Renal pelvis (tissue), 12 donors: ENCODE measurements at places on chromosomes 4 and X.

GRCh38 chrX:36804066-36804465 lies 204.1 kb upstream of the FAM47C start:
- DNase-seq: no peak

DNA sequence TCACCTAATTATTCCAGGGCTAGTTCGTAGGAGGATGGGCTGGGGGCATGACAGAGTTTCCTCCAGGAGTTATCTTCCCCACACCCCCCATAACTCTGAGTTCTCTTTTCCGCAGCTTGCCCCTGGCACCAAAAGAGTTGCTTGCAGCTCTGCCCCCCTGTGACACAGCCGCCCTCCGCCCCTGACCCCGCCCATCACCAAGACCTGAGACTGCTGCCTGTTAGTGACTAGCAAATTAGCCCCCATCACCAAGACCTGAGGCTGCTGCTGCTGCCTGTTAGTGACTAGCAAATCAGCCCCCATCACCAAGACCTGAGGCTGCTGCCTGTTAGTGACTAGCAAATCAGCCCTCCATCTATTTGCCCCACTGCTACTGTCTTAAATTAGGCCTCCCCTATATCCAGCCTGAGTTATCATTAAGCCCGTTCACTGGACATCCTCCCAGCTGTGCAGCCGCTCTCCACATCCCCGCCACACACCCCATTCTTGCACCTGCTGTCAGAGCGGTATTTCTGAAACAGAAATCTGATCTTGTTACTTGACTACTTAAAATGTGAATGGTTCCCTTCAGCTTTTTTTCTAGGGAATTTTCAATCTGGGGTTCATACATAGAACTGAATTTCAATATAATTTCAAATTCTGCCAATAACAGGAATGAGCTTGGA lies 1.5 kb upstream of the PAPSS1 start:
- DNase-seq: no peak

- DNase-seq: peak; percentile 0
Measured at GRCh38 chrX:23435575-23435974, 100.9 kb downstream of the PTCHD1 start.

- no peak for DNase-seq
Measured at GRCh38 chr4:181078196-181078595, 1165.0 kb upstream of the TENM3 start.

- no peak for DNase-seq
Measured at GRCh38 chr4:94068753-94069719, 138.6 kb upstream of the SMARCAD1 start.

DNA sequence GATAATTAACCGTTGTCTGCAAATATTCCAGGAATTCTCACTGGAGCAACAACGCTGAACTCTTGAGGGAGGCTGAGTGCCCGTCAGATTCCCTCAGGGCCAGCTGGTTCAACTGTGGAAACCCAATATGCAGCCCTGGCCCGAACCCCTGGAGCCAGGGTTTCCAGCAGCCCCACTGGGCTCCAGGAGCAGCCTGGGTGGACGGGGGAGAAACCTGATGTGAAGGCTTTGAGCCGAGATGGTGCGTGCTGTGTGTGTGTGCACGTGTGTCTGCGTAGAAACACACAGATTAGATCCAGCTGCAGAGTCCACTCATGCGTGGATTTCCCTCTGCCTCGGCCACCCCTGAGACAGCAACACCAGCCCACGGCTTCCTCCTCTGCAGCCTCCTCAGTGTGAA lies 19.4 kb upstream of the SLC25A6 start:
- peak; percentile 52 for DNase-seq

GRCh38 chrX:34560180-34560579 lies 96.9 kb downstream of the TMEM47 start:
- DNase-seq: no peak

DNA sequence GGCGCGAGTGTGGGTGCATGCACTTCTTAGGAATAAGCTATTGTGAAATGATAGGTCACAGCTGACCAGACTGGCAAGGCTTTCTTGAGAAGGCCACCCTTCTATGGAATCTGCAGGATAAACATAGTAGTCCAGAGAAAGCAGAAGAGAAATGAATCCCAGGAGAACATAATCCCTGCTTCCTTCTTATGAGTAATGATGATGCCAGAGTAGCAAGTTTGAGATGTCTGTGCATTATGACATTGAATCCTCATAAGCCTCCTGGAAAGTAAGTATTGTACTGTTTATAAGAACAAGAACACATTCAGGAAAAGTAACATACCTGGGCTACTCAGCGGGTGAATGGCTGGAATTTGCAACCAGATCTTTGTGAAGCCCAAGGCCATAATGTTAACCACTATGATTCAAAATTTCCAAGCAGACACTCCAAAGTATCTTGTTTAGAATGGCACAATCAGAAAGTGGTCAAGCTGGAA lies 272.1 kb upstream of the HS3ST1 start:
- DNase-seq: no peak

DNA sequence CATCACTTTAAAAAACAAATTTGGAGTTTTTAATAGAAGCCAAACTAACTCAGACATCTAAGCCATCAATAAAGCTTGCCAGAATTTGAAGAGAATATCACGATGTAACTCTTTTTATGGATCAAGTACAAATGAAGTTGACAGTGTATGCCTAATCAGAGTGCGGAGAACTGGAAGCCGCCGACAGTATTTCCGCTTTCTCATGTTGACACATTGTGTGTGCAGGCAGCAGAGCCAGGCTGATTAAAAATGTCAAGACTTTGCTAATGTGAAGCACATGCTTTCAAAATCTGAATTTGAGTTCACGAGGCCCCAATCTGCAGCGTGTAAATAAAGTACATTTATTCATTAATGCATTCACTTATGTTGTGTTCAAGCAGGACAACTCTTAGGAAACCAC lies 161.2 kb downstream of the TENM3 start:
- no peak for DNase-seq

- DNase-seq: no peak
Measured at GRCh38 chr4:94843216-94843615, 85.5 kb downstream of the BMPR1B start.

DNA sequence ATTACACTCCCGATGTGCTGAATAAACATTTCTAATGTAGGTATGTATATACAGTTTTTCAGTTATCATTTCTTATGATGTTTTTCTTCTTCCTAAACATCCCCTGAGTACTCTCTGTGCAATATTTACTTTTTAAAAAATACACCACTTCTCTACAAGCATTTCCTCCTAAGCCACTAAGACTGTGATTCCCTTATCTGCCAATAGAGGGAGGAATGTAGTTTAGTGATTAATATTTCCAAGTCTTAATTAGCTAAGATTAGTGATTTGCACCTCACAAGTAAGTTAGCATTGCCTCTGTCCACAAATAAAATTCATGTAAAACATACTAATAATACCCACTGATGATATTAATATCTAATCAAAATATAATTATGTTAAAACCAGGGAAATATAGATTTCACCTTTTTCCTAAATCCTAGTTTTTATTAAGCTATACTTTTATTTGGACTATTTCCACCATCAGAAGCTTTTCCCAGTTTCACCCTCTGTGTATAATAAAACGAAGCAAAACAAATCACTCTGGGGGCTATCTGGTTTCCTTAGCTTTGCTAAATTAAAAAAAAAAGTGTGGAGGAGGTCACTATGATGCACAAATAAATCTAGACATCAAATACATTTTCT lies 909.1 kb downstream of the FAT4 start:
- no peak for DNase-seq

DNA sequence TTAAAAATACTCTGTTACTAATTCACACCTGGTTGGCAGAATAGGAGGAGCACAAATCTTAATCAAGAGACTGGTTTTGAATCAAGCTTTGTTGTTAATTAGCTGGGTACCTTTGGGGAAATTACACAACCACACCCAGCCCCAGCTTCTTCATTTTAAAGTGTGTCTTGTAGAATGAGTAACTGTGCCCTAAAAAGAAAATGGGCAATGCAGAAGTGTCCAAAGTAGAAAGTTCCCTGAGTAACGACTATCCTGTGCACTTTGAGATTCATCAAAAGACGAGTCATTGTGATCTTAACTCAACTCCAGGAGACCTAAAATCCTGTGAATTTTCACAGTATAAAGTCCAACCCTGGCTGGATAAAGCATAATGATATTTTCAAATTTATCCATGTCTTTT lies 792.3 kb upstream of the HS3ST1 start:
- no peak for DNase-seq

- DNase-seq: no peak
Measured at GRCh38 chrX:12307961-12308360, 169.7 kb downstream of the FRMPD4 start.

GRCh38 chrX:9362363-9362928 lies 102.4 kb upstream of the TBL1X start:
- no peak for DNase-seq

GRCh38 chrX:49910344-49910743 lies 12.1 kb upstream of the CLCN5 start:
- DNase-seq: no peak

DNA sequence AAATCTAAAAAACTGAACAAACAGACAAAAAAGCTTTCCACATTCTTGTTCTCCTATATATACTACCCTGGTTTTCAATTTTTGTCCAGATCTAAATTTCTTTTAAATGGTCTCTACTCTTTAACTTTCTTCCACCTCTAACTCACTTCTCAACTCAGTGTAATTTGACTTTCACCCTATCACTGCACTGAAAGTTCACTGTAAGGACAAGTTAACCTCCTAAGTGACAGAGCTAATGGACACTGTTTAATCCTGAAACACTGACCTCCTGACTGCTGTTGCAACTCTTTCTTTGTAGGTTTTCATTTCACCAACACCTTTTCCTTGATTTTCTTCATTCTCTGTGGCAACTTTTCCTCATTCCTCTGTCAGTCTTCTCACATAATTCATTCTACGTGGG lies 50.0 kb downstream of the ATOH1 start:
- no peak for DNase-seq

GRCh38 chr4:52837716-52838558 lies 24.2 kb upstream of the RASL11B start:
- no peak for DNase-seq

GRCh38 chr4:7366180-7366945 lies 68.4 kb downstream of the PSAPL1 start:
- DNase-seq: no peak

GRCh38 chr4:178556796-178557195 lies 1114.6 kb upstream of the AGA start:
- no peak for DNase-seq

DNA sequence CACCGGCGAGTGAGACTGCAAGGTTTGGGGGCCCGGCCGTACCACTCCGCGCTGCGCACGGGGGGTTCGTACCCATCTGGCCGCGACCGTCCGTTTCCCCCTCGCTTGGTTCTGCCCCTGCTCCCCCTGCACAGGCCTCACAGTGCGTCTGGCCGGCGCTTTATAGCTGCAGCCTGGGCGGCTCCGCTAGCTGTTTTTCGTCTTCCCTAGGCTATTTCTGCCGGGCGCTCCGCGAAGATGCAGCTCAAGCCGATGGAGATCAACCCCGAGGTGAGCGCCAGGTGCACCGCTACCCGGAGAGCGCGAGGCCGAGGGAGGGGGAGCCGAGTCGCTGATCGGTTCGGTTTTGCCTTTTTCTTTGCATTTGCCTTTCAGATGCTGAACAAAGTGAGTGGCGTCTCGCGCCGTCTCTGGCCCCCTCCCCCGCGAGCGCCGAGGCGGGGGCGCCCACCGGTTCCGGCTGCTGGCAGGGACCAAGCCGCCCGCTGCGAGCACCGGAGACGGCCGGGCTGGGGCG lies at the start of gene UCHL1:
Gene UCHL1, plus strand, starts transcription at position 189 of the 517 bp plus-strand sequence. Its CDS starts 49 bp downstream, at position 238.
- DNase-seq: peak; percentile 83

- peak; percentile 7 for DNase-seq
Measured at GRCh38 chrX:18351784-18352183, 2.7 kb downstream of the SCML2 start.
